ENCODE measurements at places on chromosomes 11 and 22.

GRCh38 chr11:12822392-12823022 lies 148.3 kb downstream of the TEAD1 start:
- no peak for DNase-seq

GRCh38 chr22:19483481-19484244 lies 3.9 kb downstream of the CDC45 start:
- no peak for DNase-seq

DNA sequence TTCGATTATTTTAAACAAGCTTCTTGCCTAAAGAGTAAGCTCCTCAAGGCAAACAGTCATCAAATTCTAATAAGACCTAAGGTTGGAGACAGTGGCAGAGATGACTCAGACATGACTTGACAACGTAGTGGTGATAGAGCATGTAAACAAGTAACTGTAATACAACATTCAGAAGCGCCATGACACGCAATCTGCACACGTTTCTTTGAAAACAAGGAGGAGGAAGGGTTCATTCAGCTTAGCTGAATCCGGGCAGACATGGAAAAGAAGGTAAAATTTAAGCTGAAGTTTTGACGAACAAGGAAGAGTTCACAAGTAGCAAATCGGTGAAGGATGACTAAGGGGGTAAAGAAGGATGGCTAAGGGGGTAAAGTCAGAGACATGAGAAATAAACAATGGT lies 152.4 kb upstream of the ZC3H12C start:
- DNase-seq, result peak; percentile 84

DNA sequence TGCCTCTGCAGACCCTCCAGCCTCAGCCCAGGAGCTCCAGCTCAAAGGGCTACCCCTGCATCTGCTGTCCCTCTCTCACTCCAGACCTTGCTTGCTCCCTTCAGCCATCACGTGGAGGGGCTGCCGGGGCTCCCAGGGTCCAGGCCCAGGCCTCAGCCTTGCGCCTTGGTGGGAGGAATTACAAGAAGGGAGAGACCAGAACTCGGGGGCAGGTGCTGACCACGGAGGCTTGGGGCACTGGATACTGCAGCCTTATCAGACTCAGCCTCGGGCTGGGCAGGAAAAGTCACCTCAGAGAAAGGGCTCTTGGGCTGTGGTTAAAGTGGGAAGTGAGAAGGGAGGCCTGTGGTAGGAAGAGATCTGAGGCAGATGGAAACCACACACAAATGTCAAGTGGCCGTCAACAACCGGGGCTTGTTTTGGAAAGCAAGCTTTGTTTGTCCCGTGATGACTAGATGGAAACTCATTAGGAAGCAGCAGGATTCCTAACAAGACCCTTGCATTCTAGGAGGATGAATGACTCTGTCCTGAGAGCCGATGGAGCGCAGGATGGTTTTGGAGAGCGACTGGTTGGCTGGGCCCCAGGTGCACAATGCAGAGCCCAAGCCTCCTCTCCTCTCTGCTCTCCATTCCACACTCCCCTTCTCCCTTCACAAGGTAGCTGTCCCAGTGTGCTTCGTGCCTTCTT lies 1321.7 kb downstream of the TBC1D22A start:
- DNase-seq, result no peak

GRCh38 chr22:39839204-39839603 lies 54.4 kb downstream of the ENTHD1 start:
- DNase-seq, result no peak

DNA sequence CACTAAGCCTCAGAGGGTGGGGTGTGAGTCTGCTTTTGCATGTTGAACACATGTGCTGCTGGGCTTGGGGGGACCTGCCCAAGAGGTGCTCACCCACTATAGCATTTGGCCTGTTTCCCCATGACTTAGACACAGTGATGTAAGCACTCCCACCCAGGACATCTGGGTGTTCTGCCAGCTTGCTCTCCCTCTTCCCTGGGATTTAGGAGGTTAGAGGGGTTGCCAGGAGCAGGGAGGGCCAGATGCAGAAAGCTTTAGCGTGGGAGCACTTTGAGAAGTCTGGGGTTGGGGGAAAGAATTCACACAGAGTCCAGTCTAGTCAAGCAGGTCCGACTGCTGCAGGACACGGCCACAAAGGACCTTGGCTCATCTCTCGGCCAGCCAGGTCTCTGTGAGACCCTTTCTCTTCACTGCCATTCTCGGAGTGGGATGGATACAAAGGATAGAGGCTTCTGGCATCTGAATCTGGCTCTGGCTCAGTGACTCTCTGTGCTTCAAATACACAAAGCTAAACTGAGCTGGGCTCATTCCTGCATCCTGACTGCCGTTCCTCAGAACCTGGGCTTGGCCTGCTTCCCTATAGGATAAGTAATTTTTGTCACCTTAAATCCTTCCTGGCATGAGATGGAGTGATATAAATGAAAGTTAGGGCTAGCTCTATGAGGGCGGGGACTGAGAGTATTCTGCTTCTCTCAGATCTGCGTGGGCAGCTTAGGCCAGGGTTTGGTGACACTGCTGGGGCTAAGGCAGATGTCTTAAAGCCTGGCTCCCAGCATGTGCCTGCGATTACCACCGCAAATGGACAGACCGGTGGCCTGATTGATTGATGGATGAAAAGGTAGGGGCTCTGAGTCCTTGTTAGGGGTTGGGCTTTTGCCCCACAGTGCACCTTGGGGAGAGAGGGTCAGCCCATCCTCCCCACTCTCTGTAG lies 14.5 kb downstream of the USP2 start:
- DNase-seq, result no peak

- DNase-seq, result no peak
Observed at GRCh38 chr11:65432686-65433582, 10.3 kb downstream of the NEAT1 start.

DNA sequence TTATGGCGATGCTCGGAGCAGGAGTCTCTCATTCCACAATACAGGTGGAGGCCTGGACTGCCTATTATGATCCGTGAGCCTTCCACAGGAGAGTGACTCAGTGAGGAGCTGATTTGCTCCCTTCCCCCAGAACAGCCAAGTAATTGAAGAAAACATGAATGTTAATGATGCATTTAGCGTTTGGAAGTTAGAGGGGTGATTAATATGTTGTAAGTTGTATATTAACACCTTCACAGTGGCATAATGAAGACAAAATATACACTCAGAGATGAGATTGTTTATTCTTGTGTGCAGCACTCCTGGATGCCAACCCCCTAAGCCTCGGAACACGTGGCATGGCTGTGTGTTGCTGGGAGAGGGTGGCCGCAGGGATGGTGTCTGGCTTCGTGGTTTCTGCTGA lies 98.6 kb downstream of the GRIK4 start:
- DNase-seq, result no peak

GRCh38 chr11:35146074-35146521 lies 7.1 kb downstream of the CD44 start:
- no peak for DNase-seq

- DNase-seq, result no peak
Observed at GRCh38 chr11:2927851-2928604, 1.2 kb downstream of the PHLDA2 start.

Measured in epithelial cell of prostate (primary cell).